ENCODE measurements at places on chromosomes 5 and 9.

DNA sequence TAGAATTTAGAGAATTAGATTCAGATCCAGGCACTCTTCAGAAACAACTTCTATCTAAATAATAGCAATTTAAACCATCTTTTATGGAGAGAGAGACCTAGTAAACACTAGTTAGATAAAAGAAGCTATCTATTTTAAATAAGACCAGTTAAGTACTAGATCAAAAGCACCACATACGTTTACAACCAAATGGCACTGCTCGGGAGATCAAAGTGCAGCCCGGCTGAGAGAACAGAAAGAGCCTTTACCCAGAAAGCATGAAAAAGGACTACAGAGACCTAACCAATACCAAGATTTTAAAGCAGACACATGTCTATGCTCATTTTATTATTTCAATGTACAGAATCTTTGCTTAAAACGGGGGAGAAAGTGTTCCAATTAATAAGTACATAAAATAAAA, 30.8 kb downstream of the LIX1 start:
- DNase-seq, result no peak

DNA sequence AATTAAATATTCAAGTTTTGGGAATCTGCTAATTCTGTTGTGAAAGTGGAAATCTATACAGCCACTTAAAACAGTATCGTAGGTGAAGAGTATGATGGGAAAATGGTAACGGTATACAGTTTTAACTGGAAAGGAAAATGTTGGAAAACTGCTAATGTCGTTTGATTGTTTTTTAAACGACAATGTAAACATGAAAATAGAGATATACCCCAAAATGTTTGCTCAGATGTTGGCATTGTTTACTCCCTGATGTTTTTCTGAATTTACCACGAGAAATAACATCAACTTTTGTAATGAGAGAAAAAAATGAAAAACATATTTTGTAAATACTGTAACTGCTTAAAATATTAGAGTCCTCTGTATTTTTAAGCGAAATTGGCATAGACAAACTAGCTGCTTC, 2.7 kb downstream of the MATR3 start:
- DNase-seq, result no peak

DNA sequence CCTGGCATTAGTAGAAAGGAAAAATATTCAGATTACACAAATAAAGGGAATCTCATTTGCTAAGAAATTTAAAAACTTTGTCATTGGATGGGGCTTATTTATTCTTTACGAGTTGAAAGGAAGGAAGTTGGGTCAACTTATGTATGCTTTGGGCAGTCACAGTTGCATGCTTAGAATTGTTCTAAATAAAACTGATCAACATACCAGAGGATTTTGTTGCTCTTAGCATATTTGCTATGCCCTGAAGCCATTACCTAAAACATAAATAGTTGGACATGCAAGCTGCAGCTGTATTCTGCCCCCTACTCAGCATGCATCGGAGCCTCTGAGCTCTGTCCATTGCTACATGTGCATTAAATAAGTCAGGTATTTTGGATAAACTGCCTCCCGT, 172.7 kb upstream of the MEF2C start:
- DNase-seq, result no peak

GRCh38 chr9:4309806-4310205, 9.9 kb upstream of the GLIS3 start:
- DNase-seq, result no peak

GRCh38 chr5:21085791-21086190, 1097.8 kb upstream of the CDH18 start:
- DNase-seq, result no peak

DNA sequence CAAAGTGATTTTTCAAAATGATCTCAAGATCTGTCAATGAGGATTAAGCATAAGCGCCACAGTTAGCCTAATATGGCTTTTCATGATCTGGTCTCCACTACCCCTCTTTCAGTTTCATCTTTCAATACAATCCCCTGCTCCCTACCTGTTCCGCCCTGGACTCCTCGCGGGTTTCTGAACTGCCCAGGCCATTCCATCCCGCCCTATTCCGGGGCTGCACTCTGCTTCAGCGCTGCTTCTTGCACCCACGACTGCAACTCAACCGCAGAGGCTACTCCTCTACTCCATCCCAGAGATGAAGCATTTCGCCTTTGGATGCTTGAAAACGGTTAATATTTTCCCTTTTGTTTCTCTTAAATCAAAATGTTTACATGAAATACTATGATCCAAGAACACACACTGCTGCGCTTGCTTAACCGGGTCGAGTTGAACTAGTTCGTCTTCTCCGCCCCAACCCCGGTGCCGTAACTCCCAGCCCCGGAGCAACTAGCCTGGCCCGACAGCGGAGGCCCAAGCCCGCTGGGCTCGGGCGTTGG, 716 bp upstream of the OTULIN start:
- DNase-seq, result no peak

DNA sequence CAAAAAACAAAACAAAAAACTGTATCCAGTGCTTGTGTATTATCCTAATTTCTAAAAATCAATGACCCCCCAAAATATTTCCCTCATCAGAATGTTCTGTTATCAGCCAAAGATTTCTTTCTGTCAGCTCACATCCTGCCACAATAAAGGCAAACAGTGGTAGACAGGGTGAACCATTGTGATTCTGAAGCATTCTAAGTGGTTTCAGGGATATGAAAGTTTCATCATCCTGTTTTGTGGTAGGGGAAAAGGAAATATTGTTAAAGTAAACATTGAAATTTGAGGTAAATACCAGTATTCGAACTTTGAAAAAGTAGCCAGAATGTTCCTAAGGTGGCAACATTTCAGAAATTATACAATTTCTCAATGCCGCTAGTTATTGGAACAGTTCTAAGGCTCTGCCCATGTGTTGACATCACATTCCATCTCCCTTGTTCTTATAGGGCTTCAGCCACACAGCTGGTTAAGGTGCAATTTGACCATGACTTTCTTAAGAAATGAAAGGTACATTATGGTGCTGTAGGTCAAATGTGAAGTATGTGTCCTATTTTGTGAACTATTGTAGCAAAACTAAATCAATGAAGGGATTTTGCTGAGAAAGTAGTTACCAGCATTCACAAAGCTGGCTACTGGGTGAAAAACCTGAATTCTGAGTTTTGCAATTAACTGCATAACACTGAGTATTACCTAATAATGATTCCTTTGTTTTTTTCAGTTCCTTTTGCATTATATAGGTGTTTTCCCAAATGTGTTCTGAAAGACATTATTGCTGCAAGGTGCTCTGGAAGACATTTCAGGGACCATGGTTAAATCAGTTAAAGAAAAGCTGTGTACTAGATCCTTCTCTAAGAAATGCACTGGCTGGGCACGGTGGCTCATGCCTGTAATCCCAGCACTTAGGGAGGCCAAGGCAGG, 107.6 kb upstream of the RASGRF2 start:
- DNase-seq, result no peak

- no peak for DNase-seq
Observed at GRCh38 chr5:172102913-172103626, 85.0 kb downstream of the STK10 start.

- DNase-seq, result no peak
Observed at GRCh38 chr5:10289353-10289752, 18.3 kb downstream of the CMBL start.

DNA sequence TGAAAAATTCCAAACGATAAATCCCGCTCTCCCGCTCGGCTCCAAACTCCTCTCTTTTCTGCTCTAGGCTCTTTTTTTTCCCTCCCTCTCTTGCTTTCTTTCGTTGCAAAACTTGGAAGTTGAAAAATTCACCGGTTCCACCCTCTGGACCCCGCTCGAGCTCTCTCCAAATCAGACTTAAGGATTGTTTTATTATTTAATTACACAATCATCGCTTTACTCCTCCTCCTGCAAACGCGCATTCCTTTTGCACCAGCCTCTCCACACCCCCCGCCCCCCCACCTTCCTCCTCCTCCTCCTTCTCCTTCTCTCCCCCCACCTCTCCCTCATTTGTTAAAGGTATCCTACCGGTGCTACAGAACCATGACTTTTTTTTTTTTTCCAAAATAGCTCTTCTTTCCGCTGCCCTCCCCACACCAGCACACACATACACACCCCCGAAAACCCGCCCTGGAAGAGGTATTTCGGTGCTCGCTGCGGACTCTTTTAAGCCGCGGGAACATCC, 535 bp upstream of the NFIB start:
- no peak for DNase-seq

DNA sequence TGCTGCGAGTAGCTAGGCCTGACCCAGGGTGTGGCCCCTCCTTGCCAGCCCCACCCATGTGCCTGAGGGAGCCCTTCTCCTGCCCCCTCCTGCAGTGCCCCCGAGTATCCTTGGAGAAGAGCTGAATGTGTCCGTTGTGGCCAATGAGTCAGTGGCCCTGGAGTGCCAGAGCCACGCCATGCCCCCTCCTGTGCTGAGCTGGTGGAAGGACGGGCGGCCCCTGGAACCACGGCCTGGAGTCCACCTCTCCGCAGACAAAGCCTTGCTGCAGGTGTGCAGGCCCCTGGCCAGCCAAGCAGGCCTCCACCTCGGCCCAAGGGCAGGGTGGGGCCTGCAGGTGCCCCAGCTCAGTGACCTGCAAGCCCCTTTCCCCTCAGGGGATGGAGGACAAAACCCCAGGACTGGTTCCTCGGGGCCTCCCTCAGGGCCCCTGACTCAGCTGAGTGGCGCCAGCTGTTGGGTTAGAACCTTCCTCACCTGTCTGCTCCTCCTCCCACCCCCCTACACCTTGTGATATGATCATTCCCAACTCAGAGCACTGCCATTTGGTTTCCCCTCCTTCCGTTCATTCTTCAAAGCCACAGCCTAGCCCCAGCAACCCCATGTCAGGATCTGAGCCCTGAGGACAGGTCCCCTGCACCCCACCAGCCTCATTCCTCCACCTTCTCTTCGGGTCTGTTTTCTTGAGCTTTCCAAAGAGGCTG, 80.0 kb upstream of the ASS1 start:
- DNase-seq, result no peak

GRCh38 chr5:161387121-161387520, 159.4 kb downstream of the GABRB2 start:
- no peak for DNase-seq

GRCh38 chr9:132041798-132042197, 37.9 kb downstream of the MED27 start:
- DNase-seq, result no peak

DNA sequence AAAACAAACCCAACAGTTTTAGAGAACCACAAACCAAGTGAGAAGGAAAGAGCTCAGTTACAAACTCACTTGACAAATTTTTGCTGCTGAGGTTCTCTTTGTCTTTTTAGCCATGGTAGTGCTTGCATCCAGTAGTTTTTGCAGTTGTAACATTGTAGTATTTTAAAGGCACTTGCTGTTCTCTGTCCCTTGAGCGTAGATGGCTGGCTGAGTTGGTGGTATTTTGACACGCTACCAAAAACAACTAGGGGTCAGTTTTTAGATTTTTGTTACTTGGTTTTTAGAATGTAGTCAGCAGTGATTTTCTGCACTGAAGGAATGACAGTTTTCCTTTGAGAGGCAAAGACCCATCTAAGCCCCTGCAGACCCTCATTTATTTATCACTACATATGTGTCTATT, 58.0 kb downstream of the TLE4 start:
- no peak for DNase-seq

- no peak for DNase-seq
Observed at GRCh38 chr5:123964884-123965283, 452.9 kb downstream of the CSNK1G3 start.

GRCh38 chr5:135843571-135844337, 9.3 kb downstream of the SLC25A48 start:
- DNase-seq, result no peak

DNA sequence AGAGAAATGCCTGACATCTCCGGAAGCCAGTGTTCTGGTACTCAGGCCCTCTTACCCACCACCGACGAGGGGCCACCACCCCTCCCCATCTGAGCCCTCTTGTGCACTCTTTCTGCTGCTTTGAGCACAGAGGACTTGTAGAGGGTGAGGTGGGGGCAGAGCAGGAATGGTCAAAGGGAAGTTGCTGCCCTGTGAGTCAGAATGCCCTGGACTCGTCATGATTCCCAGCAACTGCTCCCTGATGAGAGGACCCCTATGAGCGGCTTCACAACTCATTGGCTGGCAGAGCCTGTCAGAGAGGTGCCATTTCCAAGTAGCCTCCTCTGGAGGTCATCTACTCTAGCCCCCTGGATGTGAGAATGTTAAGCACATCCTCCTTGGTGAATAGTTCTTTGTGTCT, 845 bp downstream of the ECSCR start:
- DNase-seq, result no peak

DNA sequence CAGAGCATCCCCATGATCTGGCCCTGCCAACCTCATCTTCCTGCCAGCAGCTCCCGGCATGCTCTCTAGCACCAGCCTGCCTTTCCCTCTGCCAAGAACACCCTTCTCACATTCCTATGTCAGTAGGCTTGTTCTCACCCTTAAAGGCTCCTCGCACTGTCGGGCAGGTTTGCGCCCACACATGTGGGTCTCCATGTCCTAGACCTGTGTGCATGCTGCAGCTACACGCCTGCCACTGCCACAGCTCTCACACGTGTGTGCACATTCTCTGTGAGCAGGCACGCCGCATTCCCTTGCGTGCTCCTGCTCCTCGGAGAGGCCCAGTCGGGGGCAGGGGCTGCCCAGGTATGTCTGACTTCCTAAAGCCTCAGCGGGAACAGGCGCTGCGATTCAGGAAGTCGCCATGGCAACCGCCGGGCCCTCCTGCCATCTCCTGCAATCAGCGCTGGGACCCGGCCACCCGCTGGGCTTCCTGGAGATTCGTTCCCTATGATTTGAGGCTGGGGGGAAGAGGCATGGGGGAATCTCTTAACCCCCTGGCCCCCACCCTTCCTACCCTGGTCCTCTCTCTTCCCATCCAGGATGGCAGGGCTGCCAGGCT, 28.1 kb downstream of the NDUFA8 start:
- DNase-seq, result no peak

- no peak for DNase-seq
Observed at GRCh38 chr5:162800301-162800700, 637.1 kb upstream of the CCNG1 start.

Measured in mesothelial cell of epicardium (in vitro differentiated cells).